ENCODE measurements at places on chromosomes 6 and 20. TPM values are rescaled to one million over a fixed set of nuclear protein-coding genes. Genes with fewer than 3 reads are reported as not detected.
A peak's percentile ranks its signal among the peaks of the same experiment; 100 is the strongest.

DNA sequence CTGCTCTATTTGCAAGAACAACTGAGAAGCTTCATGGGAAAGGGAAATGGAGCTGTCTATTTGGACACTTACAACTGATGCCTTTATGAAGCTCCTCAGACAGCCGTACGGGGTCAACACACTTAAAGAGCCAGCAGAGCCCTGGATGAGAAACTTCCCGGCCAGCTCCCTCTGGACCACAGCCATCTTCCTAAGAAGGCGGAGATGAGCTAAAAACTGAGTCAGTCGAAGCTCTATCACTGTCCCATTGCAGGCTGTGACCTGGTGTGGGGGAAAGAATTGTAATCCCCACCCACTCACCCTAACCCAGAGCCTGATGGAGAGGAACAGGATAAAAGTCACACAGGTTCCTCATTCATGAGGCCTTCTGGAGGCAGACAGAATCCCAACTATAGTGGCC lies 360.4 kb upstream of the JARID2 start:
- no peaks in the 10 kb centered on the region for H3K27me3 ChIP-seq
- no peaks in the 10 kb centered on the region for H3K36me3 ChIP-seq
- no peaks in the 10 kb centered on the region for H3K4me1 ChIP-seq
- no peak overlapping the region for H3K4me3 ChIP-seq

- H3K4me3 ChIP-seq, result no peak overlapping the region
- H3K36me3 ChIP-seq, result no peaks in the 10 kb centered on the region
- H3K4me1 ChIP-seq, result no peaks in the 10 kb centered on the region
- H3K27me3 ChIP-seq, result no peaks in the 10 kb centered on the region
- no peak overlapping the region for H3K27ac ChIP-seq
- no peak for DNase-seq
Measured at GRCh38 chr6:157486572-157486971, 105.6 kb downstream of the ZDHHC14 start.

DNA sequence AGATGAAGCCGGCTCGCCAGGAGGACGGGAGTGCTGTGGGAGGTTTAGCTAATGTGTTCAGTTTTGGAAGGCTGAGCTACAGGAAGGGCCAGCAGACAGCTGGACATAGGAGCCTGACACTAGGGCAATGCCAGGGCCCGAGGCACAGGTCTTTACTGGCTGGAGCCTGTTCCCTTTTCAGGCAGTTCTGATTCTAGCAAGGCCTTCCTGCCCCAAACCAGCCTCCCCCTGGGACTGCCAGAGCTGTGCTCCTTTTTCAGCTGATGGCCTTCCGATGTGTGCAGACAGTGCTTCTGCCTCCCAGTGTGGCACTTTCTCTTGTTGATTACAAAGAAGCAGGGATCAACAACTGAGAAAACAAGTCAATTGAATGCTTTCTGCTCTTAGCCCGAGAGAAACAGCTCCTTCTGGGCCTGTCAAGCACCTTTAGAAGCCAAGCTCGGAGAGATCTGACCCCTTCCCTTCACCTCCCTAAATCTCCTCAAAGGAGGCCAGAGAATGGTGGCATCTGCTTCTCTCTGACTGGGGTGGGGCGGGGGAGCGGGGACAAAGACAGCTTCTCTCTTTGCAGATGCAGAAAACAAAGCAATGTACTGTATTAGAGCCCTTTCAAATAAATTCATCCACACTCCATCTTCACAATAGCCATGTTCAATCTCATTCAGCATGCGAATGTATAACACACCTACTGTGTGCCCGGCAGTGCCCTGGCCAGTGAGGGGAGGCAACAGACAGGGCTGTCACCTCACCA lies 63.2 kb downstream of the RAB44 start:
- H3K4me3 ChIP-seq, result no peak overlapping the region
- no peak for DNase-seq
- no peaks in the 10 kb centered on the region for H3K4me1 ChIP-seq
- H3K36me3 ChIP-seq, result no peaks in the 10 kb centered on the region

DNA sequence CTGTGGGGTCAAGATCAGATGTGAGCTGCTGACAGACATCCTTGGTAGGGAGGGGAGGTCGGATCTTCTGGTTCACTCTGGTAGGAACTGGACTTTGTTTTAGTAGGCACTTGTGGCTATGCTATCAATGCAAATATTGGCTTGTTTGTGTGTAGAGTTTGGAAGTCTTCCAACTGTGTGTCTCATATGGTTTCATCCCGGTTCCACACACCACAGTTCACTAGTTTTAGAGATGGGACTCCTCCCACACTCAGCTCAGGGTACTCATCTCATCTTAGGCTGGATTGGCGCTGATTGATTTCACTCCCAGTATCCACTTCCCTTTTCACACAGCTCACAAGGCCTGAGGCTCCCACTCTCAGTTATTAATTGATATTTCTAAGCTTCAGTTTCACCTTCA lies 161.3 kb downstream of the THBS2 start:
- DNase-seq, result no peak
- H3K4me3 ChIP-seq, result no peak overlapping the region
- no peak overlapping the region for H3K27ac ChIP-seq
- no peaks in the 10 kb centered on the region for H3K4me1 ChIP-seq
- H3K27me3 ChIP-seq, result no peaks in the 10 kb centered on the region

GRCh38 chr6:1958257-1958656 lies 287.1 kb downstream of the GMDS start:
- no peak for DNase-seq
- H3K27me3 ChIP-seq, result no peaks in the 10 kb centered on the region
- H3K27ac ChIP-seq, result no peak overlapping the region
- H3K4me3 ChIP-seq, result no peak overlapping the region
- no peaks in the 10 kb centered on the region for H3K4me1 ChIP-seq

DNA sequence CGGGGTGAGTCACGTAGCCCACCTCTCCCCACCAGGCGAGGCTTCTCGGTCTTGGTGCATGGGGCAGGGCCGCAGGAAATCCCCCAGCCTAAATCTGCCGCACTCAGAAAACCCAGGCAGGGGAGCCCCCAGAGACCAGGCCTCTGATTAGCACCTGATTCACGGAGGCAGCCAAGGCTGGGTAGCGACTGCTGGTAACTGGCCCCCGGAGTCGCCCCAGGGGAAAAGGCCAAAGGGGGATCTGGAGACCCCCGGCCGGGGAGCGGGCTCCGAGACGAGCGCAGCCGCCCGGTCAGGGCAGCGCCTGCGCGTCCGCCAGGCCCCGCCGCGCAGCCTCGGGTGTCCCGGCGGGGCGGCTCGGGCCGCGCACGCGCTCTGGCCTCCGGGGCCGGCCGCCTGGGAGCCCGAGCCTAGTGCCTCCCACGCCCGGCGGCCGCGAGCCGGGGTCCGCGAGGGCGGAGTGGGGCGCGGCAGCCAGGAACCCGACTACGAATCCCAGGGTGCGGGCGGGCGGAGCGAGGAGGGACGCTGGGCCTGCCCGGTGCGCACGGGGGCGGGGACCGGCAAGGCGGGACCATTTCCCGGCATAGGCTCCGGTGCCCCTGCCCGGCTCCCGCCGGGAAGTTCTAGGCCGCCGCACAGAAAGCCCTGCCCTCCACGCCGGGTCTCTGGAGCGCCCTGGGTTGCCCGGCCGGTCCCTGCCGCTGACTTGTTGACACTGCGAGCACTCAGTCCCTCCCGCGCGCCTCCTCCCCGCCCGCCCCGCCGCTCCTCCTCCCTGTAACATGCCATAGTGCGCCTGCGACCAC lies at the start of gene DUSP22:
Gene DUSP22 (plus strand): TSS at position 791 of the 809 bp plus-strand sequence. CDS start 53 bp downstream, outside the sequence.
- H3K4me3 ChIP-seq, result peak within 1 kb of the TSS; percentile 38
- H3K4me1 ChIP-seq, result no peaks in the 10 kb centered on the region
- H3K27me3 ChIP-seq, result no peaks in the 10 kb centered on the region
- H3K36me3 ChIP-seq, result no peaks in the 10 kb centered on the region

- no peak overlapping the region for H3K4me3 ChIP-seq
- H3K27ac ChIP-seq, result no peak overlapping the region
- H3K4me1 ChIP-seq, result no peaks in the 10 kb centered on the region
- H3K36me3 ChIP-seq, result no peaks in the 10 kb centered on the region
Measured at GRCh38 chr6:164066335-164066734, 651.8 kb downstream of the QKI start.

DNA sequence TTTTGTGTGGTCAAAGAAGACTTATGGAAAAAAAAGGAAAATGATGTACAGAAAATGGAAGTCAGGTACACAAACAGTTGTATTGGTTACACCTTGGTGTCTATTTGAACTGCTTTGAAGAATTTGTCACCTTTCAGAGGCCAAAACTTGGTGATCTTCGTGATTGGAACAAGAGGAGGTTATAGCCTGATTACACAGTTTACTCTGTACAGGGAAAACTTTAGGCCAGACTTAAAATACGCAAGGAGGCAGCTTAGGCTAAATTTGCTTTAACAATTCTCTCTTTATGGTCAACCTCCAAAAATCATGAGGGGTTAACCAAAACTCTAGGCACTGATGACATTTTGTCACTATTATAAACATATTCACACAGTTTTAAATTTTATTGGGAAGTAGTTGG lies 353.7 kb downstream of the PRKN start:
- H3K36me3 ChIP-seq, result no peaks in the 10 kb centered on the region
- peaks cover 2% of the 10 kb centered on the region for H3K4me1 ChIP-seq
- no peak overlapping the region for H3K4me3 ChIP-seq
- DNase-seq, result no peak
- no peaks in the 10 kb centered on the region for H3K27me3 ChIP-seq

GRCh38 chr6:150535151-150535804 lies 64.4 kb upstream of the PLEKHG1 start:
- no peaks in the 10 kb centered on the region for H3K4me1 ChIP-seq
- no peaks in the 10 kb centered on the region for H3K36me3 ChIP-seq
- no peak overlapping the region for H3K27ac ChIP-seq

DNA sequence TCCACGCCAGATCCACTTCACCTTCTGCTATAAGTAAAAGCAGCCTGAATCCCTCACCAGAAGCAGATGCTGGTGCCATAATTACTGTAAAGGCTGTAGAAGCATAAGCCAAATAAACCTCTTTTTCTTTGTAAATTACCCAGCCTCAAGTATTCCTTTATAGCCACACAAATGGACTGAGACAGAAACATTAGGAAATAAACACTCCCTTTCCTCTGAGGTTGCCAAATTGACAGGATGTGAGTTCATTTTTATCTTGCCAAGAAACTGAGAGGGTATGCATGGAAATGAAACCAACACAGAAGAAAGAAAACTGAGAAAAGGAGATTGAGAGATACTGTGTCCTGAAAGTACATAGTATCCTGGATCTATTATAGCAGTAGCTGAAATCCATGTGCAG lies 481.2 kb downstream of the HAO1 start:
- no peaks in the 10 kb centered on the region for H3K4me1 ChIP-seq
- no peak for DNase-seq
- H3K36me3 ChIP-seq, result no peaks in the 10 kb centered on the region
- H3K27me3 ChIP-seq, result no peaks in the 10 kb centered on the region
- no peak overlapping the region for H3K4me3 ChIP-seq

DNA sequence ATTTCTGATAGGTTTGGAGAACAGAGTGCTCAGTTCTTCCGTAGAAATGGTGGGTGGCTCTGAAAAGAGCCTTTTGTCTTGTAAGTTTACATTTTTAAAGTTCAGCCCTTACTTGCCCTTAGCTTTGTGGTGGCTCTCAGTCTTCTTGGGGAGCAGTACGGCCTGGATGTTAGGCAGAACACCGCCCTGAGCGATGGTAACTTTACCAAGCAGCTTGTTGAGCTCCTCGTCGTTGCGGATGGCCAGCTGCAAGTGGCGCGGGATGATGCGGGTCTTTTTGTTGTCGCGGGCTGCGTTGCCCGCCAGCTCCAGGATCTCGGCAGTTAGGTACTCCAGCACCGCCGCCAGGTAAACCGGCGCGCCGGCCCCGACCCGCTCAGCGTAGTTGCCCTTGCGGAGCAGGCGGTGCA lies 19.5 kb downstream of the OR2B2 start:
- peaks cover 6% of the 10 kb centered on the region for H3K27me3 ChIP-seq
- peak overlapping the region; percentile 10 for H3K4me3 ChIP-seq
- no peaks in the 10 kb centered on the region for H3K36me3 ChIP-seq
- no peaks in the 10 kb centered on the region for H3K4me1 ChIP-seq

DNA sequence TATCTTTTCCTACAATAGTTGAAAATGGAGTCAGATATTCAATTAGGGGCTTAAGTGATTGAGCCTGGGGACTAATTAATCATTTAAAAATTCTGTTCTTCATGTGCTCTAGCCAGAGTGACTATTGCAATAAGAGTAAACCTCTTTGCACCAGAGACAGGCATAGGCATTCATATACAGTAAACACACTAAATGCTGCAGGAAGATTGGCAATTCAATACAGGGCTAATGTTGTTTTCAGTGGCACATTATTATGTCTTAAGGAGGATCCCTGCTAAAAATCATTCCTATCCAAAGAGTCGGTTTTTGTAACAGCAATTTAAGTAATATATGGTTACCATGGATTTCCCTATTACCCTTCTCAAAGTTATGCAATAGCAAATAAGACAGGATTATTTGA lies 1.2 kb downstream of the PDE7B start:
- H3K4me1 ChIP-seq, result no peaks in the 10 kb centered on the region
- no peak overlapping the region for H3K27ac ChIP-seq
- H3K36me3 ChIP-seq, result no peaks in the 10 kb centered on the region
- H3K4me3 ChIP-seq, result no peak overlapping the region
- H3K27me3 ChIP-seq, result no peaks in the 10 kb centered on the region

DNA sequence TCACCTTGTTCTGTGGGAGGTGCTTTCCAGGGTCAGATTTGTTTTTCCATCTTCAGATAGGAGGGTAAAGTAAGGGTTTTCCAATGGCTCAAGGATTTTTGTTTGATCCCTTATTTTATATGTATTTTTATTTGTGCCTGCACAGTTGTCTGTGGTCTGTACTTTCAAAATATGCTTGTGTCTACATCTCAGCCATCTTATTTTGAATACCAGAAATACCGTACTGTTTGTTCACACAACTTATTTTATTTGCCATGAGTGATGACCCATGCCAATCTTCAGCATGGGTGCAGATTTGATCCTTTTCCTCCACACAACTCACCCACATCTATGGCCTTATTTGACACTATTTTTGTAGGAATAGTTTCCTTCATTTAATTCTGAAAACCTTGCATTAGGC lies 72.2 kb upstream of the PTCHD4 start:
- H3K36me3 ChIP-seq, result no peaks in the 10 kb centered on the region
- no peak for DNase-seq
- no peak overlapping the region for H3K27ac ChIP-seq
- no peaks in the 10 kb centered on the region for H3K27me3 ChIP-seq
- no peak overlapping the region for H3K4me3 ChIP-seq

The FOXQ1 gene
- total RNA-seq, result not detected

The TBXT gene
- total RNA-seq, result not detected

The SDC4 gene
- 51.2 TPM for total RNA-seq

The PARD6B gene
- total RNA-seq, result 2.6 TPM

The MEP1A gene
- total RNA-seq, result not detected

The HLA-DRA gene
- 605 TPM for total RNA-seq

The TMEM200A gene
- total RNA-seq, result 7.2 TPM

The TNF gene
- total RNA-seq, result 1.9 TPM

Measured in aorta (tissue), 5 donors.